ENCODE measurements at places on chromosomes 12 and 14.
A peak's percentile ranks its signal among the peaks of the same experiment; 100 is the strongest.

DNA sequence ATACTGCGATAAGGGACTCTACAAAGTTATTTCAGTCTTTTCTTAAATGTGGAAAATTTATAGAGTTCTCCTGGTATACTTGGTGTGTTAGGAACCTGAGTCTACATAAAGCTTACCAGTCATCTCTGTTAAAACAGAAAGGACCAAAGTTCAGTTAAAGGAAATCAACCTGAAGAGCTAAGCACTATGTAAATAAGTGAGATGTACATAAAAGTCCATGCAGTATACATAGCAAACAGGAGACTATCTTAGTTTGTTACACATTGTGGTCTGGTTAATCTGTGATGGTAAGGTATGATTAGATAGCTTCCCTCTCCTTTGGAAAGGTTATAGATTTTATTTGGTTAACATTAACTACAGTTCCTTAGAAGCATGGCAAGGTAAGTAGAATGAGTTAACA is 75.9 kb downstream of the ATP2B1 start:
- no peak for DNase-seq

DNA sequence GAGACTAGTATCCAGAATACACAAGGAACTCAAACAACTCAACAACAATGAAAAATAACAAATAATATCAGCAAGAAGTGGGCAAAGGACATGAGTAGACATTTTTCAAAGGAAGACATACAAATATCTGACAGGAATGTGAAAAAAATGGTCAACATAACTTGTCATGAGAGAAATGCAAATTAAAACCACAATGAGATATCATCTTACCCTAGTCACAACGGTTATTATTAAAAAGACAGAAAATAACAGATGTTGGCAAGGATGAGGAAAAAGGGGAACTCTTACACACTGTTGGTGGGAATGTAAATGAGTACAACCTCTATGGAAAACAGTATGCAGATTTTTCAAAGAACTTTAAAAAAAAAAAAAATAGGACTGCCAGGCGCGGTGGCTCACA is 20.4 kb downstream of the VWF start:
- DNase-seq, result no peak

GRCh38 chr12:122937622-122938091 is 28.6 kb downstream of the ABCB9 start:
- no peak for DNase-seq

DNA sequence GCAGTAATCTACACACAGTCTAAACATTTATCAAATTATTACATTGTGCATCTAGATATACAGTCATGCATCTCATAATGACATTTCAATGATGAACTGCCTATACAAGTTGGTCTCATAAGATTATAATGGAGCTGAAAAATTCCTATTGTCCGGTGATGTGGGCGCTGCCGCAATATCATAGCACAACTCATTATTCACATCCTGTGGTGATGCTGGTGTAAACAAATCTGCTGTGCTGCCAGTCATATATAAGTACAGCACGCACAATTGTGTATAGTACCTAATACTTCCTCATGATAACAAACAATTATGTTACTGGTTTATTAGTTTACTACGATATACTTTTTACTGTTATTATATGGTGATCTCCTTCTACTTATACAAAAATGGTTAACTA is 768.8 kb upstream of the NOVA1 start:
- no peak for DNase-seq

DNA sequence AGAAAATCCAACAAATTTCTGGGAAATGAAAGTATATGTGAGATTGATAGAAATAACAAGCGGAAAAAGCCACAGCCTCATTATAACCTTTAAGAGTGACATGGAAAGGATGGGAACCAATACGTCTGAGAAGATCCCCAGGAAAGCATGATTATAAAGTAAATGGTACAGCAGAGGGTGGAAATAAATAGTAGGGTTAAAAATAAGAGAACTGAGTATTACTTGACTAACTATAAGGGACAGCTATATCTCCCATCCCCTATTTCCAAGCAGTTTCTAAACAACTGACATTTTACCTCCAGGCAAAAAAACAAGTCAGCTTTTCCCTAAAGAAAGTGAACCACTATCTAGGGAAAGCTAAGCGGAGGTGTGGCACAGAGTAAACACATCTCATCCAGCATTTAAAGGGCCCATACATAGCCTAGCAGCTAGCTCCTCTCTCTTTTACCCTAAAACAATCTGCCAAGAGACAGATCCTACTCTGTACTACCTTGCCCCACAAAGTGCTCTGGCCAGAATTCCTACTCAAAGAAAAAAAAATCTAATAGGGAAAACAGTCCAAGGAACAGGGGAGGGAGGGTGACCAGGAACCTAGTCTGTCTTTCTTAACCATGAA is 11.2 kb downstream of the OSBPL8 start:
- DNase-seq, result no peak

GRCh38 chr12:87866578-87867292 is 162.5 kb downstream of the C12orf50 start:
- peak; percentile 3 for DNase-seq

DNA sequence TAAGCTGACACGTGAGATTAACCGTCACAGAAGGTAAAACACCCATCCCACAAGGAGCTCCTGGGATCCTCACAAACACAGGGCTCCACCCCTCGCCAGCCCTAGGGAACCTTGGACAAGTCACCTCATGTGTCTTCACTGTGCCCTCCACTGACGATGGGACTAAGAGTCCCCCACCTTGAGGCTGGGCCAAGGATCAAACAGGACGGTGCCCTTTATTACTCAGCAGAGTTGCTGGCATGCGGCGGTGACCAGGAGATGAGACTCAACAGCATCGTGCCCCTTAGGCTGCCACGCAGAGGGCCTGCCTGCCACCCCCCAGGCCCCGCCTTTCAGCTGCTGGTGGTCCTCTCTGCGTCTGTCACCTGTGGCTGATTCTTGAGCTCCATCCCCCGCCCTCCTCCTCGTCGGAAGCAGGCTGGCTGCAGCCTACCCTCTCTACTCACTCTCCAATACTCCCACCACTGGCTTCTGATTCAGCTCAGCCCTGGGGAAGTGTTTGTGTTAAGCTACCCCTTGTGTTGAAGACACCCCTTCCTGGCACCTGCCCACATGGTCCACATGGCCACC is 105.2 kb downstream of the DICER1 start:
- no peak for DNase-seq

DNA sequence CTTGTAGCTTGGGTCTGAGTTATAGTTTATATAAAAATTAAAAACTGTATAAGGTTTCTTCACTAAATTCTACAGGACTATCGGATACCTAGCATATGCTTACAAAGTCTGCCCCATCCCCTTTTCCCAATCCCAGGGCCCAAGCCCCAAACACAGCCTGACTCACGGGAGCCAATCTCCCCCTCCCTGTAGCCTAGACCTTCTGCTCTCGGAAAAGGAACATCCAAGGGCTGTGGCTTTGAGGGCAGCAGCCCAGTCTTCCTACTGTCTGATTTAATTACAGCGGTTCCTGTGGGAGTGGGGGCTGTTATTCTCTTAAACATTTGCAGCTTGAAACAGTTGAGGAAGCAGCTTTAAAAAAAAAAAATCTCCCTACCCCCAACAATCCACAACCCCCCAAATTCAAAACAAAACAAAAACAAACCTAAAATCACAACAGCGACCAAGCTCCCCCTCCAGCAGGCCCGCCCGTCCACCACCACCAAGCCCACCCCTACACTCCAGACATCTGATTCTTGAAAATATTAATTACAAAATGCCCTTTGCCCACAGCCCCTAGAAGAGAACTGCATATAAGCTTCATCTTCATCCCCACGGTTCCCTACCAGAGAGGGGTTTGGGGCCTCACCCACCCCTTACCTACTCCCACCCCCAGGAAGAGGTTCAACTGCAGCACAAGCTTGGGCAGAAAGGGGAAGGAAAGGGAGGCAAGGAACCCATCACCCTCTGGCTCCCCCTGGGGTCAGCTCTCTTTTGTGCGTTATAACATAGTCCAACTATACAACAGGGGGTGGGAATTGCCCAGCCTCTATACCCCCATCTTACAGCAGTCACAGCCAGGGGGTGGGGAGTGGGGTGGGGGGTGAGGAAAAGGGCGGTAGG is 1.1 kb upstream of the PRKAG1 start:
- peak; percentile 50 for DNase-seq

- peak; percentile 38 for DNase-seq
Observed at GRCh38 chr12:29088611-29089219, 60.4 kb upstream of the FAR2 start.

GRCh38 chr12:80222261-80222660 is 122.9 kb downstream of the OTOGL start:
- DNase-seq, result no peak
